ENCODE measurements at places on chromosomes 2 and 18.

GRCh38 chr2:174350018-174350417 lies 15.3 kb downstream of the SP9 start:
- DNase-seq = peak; percentile 34

DNA sequence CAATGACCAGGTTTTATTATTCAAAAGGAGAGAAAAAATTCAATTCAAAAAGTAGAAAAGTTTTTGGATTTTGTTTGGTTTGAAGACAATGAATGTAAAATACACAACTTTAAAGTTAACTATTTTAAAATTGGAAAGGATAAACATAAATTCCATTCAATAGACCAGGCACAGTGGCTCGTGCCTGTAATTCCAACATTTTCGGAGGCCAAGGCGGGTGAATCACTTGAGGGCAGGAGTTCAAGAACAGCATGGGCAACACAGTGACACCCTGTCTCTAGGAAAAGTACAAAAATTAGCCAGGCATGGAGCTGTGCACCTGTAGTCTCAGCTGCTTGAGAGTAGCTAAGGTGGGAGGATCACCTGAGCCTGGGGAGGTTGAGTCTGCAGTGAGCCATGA lies 54.7 kb downstream of the SCN9A start:
- DNase-seq = no peak

DNA sequence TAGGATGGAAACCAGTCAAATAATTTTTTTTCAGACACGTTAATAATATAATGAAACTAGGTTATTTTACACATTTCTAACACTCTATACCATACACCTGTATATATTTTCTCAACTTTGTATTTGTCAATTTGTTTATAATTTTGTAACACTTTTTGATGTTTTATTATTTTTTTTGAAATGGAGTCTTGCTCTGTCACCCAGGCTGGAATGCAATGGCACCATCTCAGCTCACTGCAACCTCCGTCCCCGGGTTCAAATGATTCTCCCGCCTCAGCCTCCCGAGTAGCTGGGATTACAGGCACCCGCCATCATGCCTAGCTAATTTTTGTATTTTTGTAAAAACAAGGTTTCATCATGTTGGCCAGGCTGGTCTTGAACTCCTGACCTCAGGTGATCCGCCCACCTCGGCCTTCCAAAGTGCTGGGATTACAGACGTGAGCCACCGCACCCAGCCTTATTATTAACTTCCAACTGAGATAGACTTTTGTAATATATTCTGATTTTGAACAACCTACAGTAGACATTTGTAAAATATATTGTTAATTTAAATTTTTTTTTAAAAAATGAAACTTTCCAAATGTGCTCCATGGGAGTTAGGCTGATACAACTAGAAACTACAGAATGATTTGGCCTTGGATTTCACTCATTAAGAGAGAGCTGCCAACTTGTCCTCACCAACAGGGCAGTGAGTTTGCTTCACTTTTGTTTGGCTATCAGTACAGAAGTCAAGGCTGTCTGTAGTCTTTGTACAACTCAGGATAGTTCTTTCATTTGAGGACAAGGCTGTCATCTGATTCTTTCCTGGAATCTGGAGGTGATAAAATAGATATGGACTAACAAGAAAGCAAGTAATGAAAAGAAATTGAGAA lies 33.9 kb upstream of the COBLL1 start:
- no peak for DNase-seq

GRCh38 chr2:216172493-216172892 lies 63.3 kb downstream of the XRCC5 start:
- DNase-seq = no peak

DNA sequence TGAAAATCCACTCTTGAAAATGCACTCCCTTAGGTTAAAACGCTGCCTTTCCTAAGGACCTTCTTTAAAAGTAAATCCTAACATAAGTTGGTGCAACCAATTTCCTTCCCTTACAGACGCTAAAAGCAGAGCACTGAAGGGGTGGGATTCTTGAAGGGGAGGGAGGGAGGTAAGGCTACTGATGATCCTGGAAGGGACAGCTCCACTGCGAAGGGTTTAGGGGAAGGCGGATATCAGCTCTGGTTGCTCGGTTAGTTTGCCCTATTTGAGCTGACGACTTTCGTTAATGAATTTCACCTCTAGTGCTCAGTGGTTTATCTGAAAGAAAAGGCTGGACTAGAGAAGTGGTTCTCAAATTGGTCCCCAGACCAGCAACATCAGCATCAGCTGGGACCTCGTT lies 49.7 kb upstream of the SIGLEC15 start:
- no peak for DNase-seq

GRCh38 chr18:48100165-48100575 lies 169.7 kb upstream of the SMAD2 start:
- DNase-seq = no peak

All from A172 (cell line).